ENCODE measurements at places on chromosomes 5 and 9.
A peak's percentile ranks its signal among the peaks of the same experiment; 100 is the strongest.

- no peak for DNase-seq
These were observed 123.0 kb downstream of the C9orf50 start for GRCh38 chr9:129497813-129498450.

DNA sequence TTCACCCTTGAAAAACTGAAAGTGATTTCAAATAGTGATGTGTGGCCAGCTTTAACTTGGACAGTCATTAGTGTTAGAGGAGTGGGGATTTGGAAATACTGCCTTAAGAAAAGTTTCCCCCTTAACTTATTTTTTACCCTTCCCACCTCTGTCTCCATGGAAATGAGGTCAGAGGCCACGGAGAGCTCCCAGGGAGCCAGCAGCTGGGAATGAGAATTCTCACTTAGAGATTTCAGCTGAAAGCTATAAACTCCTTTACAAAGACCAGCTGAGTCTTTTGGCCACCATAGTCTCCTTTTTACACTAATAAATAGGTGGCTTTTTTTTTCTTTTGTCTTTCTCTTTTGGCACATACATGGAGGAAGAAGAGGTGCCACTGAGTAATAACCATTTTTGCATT, 45.7 kb upstream of the PIK3R1 start:
- peak; percentile 29 for DNase-seq

DNA sequence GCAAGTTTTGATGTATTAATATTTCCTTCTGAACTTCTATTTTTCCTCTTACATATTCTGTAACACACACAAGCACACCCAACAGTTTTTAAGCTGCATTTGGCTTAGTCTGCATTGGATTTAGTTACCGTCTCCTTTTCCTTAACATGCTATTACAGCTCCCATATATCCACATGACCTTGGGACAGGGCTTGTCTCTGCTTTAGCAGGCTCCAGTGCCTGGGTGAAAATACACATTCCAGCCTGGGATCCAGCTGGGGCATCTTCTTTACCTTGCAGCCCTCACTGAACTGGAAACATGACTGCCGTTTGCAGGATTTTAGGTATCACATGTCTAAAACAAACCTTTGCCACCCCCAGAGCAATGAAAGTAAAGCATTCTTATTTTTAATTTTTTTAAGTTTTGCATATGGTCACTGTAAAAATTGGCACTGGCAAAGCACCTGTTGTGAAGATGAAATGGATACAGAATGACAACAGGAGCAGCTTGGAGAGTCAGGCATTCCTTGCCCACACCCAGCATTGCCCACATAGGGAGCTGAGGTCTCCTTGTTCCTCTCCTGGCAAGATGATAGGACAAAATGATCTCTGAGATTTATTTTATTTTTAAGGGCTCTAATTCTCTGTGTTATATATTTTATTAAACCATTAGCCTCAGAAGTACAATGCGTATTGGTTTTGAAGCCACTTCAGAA, 4.0 kb downstream of the GADD45G start:
- no peak for DNase-seq

- DNase-seq, result no peak
These were observed 169.9 kb downstream of the TTC39B start for GRCh38 chr9:15137089-15137488.

DNA sequence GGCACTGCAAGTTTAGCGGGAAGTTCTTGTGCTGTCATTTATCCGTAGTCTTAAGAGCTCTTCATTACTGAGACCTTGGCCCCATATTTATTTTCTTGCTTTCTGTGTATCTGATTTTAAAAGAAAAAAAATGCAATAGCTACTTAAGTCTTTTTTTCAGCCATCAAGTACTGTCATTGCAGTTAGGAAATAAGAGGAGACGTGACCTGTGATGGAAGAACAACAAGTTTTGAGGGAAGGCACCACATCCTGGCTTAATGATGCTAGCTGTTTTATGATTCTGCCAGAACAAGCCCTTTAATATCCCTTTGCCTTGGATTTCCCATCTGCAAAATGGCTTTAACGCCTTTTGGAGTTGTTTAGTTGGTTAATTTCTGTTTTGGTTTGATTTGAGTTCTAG, 3.8 kb downstream of the RGMB start:
- DNase-seq, result no peak

DNA sequence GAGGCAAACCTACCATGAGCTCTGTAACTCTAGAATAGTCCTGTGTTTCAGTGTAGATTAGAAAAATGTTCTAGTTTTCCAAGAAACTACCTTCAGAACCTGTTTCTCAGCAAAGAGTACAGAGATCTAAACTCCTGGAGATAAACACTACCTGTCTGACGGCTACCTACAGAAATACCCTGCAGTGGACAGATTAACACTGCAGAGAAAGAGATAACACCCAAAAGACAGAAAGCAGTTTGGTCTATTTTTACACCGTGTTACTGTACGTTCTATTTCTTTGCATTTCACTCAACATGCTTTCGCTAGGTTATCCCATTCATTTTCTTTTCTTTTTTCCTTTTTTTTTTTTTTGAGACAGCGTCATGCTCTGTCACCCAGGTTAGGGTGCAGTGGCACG, 11.6 kb downstream of the SCAI start:
- no peak for DNase-seq

DNA sequence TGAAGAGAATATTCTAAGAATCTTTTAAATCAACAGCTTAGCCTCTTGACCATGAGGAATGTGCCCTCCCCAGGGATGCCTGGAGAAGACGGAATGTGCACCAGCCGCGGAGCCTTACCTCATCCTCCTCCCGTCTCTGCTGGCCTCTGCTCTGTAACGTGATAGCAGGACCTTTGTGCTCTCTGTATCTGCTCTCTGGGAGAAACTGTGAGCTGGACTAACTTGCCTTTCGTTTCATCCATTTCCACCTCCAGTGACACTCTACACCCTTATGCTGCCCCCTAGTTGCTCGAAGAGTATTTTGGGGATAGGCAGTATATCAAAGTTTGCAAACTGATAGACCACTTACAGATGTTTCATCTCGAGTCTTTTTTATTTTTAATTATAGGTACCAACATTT, 141.4 kb downstream of the NPR3 start:
- peak; percentile 49 for DNase-seq

DNA sequence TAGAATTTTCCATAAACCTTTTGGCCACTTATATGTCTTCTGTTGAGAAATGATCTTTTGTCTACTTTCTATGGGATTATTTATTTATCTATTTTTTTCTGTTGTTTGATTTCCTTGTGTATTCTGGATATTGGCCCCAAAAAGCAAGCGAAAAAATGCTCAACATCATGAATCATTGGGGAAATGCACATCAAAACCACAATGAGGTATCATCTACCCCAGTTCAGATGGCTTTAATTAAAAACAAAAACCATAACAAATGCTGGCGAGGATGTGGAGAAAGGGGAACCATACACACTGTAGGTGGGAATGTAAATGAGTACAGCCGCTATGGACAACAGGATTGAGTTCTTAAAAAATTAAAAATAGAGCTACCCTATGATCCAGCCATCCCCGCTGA, 125.0 kb upstream of the LPCAT1 start:
- DNase-seq, result no peak

GRCh38 chr5:74149395-74149794, 491.1 kb downstream of the ENC1 start:
- DNase-seq, result peak; percentile 88

GRCh38 chr5:16515532-16515931, 49.9 kb upstream of the ZNF622 start:
- DNase-seq, result no peak

DNA sequence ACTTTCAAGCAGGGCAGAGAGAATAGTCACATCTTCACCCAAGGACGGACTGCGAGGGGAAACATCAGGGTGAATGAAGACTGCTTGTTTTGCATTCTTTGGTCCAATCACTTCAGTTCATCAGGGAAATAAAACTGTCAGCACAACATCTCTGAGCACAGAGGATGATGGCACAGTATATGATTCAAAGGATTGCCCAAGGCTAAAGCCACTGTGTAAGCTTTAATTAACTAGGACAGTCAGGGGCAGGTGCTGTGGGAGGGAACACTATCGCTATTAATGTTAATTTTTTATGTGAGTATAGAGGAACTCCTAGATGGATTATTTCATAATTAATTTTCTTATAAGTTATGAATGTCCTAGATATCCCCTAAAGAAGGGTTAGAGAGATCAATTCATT, 112.1 kb downstream of the BASP1 start:
- no peak for DNase-seq

GRCh38 chr5:181099602-181100086, 31.3 kb downstream of the OR2V1 start:
- no peak for DNase-seq

- DNase-seq, result peak; percentile 30
These were observed 99.8 kb downstream of the EFNA5 start for GRCh38 chr5:107570805-107571531.

DNA sequence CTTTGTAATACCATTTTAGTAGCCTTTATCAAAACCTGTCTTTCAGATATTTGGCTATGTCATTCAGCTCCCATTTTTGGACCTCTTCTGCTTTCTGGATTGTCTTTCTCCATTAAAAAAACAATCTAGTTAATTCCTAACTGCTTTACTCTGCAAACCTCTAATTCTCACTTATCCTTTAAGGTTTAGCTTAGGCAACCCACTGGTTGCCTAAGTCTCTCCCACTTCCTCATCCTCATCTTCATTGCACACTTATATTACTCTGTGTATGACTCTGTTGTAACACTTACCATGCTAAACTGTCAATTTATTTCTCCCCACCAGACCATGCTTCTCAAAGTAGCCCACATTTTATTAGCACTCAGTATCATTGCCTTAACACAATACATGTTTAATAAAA, 205.0 kb upstream of the DMRTA1 start:
- DNase-seq, result no peak

DNA sequence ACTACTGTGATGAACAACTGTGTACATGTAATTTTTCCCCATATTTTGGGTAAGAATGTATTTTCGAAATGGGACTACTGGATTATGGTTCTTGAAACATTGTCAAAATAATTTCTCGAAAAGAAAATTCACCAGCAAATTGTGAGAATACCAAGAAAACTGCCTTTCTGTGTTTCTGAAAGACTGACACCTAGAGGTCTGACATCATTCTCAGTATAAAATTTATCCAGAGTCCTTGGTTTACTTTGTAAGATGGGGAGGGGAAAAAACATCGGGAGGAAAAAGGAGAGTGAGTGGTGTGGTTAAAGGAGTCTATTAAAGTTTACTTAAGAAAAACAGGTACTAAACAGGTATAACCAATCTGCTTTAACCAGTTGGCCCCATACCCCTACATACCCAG, 149.2 kb downstream of the CEP120 start:
- DNase-seq, result no peak
